Mucosa of descending colon (tissue), 3 donors: ENCODE measurements at places on chromosomes 6 and 20. TPM values are rescaled to one million over a fixed set of nuclear protein-coding genes. Genes with fewer than 3 reads are reported as not detected.

SRMS gene
- total RNA-seq = 0.25 TPM

BLOC1S5 gene
- total RNA-seq = 13.8 TPM

SPTLC3 gene
- 7.2 TPM for total RNA-seq

VPS16 gene
- 52.0 TPM for total RNA-seq

OR12D3 gene
- not detected for total RNA-seq

CDKN1A gene
- 181 TPM for total RNA-seq

TEAD3 gene
- total RNA-seq = 98.0 TPM

MYT1 gene
- 0.12 TPM for total RNA-seq

RIPOR2 gene
- total RNA-seq = 2.9 TPM

PAK5 gene
- total RNA-seq = 0.13 TPM

CUL9 gene
- 35.9 TPM for total RNA-seq

SIRPA gene
- total RNA-seq = 7.6 TPM

HSPA12B gene
- 5.9 TPM for total RNA-seq

WFDC12 gene
- not detected for total RNA-seq

STX11 gene
- total RNA-seq = 2.5 TPM

SLPI gene
- total RNA-seq = 132 TPM

GRM1 gene
- total RNA-seq = 0.13 TPM

RWDD2A gene
- 3.4 TPM for total RNA-seq

PDE10A gene
- 1.7 TPM for total RNA-seq

TRIM27 gene
- total RNA-seq = 37.2 TPM

RAET1G gene
- not detected for total RNA-seq

CLPSL2 gene
- not detected for total RNA-seq

EYS gene
- total RNA-seq = 0.61 TPM

LSM14B gene
- total RNA-seq = 36.1 TPM

TRIM15 gene
- total RNA-seq = 73.2 TPM
